ENCODE measurements at places on chromosomes 12 and 14.

GRCh38 chr12:121786440-121786825 is 7.1 kb downstream of the RHOF start:
- DNase-seq = peak; percentile 36

GRCh38 chr14:40004871-40005500 is 572.8 kb upstream of the FBXO33 start:
- DNase-seq = no peak

DNA sequence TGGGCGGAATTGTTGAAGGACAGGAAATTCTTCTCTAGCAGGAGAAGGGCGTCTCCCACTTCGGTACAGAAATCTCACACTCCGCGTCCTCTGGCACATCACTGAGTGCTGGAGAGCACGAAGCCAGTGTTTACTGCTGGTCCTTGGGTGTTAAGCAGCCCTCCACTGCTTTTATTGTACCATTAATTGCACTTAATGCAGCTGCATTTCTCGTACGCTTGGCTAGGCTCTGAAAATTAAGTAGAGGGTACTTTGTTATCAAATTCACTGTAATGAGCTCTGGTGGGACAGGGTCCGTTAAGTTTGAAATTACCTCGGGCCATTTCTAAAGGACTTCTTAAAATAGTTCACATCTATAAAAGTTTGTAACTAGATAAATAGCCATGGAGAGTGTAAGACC is 411.2 kb downstream of the NPAS3 start:
- no peak for DNase-seq

GRCh38 chr12:48795550-48796455 is 6.9 kb upstream of the ADCY6 start:
- DNase-seq = no peak

DNA sequence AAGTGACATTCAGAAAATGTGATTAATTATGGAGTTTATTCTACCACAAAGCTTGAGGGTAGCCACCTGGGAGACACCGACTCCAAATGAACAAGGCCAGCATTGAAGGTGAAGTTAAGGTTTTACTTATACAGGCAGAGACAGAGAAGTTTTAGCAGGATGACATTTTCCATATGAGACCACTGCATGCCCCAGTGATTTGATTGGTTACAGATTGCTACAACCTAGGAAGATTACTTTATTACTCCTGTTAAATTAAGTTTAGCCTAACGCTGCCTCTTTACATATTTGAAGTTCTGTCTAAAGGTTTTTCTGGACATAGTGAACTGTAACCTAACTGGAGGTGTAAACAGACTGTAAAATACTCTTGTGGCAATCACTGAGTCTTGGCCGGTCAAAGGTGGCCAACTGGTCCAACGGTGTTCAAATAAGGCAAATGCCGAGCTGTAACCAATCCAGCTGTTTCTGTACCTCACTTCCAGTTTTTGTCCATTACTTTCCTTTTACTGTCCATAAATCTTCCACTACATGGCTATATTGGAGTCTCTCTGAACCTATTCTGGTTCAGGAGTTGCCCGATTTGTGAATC is 57.2 kb downstream of the RIN3 start:
- no peak for DNase-seq

- DNase-seq = no peak
These were observed 21.0 kb downstream of the RPGRIP1 start for GRCh38 chr14:21300892-21301291.

DNA sequence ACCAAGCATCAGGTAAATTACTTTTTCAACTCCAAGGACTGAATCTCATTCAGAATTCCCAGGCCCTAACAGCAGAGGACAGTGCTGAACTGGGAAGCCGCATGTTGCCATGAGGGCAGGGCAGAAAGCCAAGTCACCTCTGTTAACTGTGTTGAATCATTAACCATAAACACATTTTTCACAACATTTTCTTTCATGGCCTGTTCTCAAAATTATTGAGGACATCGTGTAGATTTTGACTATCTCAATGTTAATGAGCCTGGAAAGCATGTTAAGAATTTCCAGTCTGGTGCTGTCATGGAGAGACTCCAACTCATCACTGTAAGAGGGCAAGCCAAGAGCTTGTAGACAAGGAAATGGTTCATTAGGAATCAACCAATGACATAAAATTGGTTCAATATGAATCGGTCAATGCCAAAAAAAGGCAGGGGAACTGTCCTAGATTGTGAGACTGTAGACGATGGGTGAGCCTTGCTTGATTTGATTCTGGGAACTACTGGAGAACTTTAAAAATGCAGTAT is 33.7 kb downstream of the CPM start:
- peak; percentile 12 for DNase-seq

DNA sequence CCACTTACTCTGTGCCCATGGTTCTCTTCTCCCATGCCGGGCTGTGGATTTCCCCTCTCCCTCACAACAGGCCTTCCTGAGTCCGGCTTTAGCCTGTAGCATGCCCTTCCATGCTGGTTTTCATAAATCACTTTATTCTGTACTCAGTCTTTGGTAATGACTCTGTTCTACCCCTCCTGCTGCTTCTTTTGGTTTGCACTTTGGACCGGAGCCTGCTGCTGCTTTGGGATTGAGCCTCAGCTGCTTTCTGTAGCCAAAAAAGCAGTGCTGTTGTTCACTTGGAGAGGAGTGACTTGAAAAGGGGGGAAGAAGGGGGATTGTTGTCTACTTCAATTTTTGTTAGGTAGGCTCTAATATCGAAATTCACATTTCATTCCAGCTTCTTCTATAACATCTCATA is 8.5 kb upstream of the SLC6A13 start:
- no peak for DNase-seq

GRCh38 chr12:99453836-99454538 is 193.6 kb upstream of the GARIN6 start:
- no peak for DNase-seq

GRCh38 chr14:20489093-20489994 is 16.0 kb upstream of the RNASE10 start:
- DNase-seq = no peak

DNA sequence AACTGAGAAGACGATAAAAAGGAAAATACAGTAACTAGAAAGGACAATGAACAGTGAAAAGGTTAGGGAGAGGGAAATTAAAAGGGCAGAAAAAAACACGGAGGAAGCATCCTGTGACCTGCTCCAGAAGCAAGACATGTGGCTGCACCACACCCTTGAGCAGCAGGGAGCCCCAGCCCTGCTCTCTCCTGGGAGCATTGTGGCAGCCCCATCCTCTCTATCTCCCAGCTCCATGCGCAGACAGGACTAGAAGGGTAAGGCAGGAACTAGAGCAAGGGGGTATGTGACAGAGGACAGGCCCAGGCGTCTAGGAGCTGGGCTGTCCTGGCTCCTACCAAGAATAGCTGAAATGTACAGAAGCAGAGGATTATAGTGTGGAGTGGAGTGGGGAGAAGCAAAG is 38.6 kb upstream of the SMUG1 start:
- no peak for DNase-seq

DNA sequence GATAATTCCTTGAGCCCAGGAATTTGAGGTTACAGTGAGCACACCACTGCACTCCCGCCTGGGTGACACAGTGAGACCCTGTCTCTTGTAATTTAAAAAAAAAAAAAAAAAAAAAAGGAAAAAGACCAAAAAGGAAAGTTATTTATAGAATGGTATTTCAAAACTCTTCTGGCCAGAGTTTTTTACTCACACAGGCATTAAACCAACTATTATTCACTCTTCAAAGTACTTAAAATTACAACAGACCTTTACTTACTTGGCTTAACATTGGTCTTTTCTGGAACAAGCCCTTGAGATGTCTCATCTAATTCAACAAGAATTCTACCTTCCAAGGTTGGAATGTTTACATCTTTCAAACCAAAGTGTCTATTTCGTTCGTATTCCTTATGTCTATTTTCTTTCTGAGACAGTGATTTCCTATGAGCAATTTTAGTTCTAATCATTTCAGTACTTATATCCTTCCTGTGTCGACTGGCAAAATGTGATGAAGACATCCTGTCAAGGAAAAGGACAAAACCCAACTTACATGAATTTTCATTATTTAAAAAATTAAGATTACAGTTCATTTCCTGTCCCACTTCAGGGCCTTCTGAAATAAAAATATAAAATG is 2.6 kb downstream of the DLGAP5 start:
- no peak for DNase-seq

DNA sequence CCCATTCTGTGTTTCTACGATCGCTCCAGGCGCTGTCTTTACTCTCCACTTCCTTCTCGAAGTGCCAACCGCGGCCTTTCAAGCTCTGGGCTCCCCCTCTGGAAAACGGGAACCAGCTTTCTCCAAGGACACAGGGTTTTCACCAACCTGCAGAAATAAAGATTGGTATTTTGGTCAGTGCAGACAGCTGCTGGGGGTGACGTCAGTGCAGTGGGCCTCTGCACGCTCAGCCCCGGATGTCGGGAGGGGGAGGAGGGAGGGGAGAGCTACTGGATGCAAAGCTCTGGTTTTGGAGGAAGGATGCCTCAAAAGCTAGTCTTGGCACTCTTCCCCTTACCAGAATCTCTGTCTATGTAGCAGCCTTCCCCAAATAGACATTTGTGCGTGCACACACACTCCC is 19.9 kb downstream of the HRK start:
- peak; percentile 20 for DNase-seq

- DNase-seq = no peak
These were observed 215.3 kb downstream of the CHST11 start for GRCh38 chr12:104672096-104672445.

GRCh38 chr14:71497645-71498086 is 434.6 kb upstream of the RGS6 start:
- DNase-seq = no peak

- no peak for DNase-seq
These were observed 8.6 kb downstream of the GIT2 start for GRCh38 chr12:109987615-109988014.

DNA sequence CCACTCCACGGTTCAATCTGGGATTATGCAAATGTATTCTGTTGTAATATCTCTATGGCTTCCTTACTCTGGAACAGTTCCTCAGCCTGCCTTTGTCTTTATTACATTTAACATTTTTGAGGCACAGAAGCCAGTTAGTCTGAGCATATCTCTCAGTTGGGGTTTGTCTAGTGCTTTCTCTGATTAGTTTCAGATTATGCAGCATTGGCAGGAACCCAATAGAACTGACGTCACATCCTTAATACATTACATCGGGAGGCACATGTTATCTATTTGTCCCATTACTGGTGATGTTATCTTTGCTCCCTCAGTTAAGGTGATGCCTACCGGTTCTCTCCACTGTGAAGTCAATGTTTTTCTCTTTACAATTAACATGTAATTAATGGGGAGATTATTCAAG is 62.4 kb downstream of the PPM1A start:
- DNase-seq = no peak

GRCh38 chr14:59354666-59355065 is 110.5 kb downstream of the GPR135 start:
- DNase-seq = no peak

- DNase-seq = no peak
These were observed 404.3 kb downstream of the NPAS3 start for GRCh38 chr14:33343016-33343415.
